ENCODE measurements at places on chromosomes 12 and 14.

DNA sequence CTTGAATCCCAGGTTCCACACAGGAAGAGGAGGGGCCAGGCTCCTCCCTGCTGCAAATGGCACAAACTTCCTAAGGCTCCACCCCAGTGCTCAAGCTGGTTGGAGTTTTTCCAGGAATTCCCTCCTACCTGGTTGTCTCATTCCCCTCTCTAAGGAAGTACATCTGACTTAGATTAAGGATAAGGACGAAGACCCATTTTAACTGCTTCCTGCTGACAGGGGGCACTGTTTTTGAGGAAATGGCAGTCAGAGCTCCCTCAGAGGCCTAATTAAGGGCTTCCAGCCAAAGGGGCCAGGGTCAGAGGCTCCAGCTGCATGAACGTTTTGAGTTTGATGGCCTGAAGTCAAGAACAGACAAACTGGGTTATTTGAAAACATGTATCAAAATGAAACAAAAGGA, 1084.7 kb downstream of the SLC6A15 start:
- no peak for DNase-seq

DNA sequence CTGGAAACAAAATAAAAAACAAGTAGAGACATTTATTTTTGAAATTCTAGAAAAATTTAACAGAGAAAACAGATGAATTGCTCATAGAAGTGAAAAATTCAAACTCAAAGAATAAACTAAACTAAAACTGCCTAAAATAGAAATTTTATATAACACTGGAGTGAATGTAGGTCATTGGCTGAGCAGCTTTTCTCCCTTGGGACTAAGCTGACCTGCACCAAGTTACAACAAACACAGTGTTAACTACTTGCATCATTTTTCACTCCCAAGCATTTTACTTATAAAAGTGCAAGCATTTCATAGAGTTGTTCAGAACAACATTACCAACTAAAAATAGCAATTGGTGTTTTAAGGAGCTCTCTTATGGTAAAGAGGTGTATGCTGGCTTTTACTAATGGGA, 298.1 kb downstream of the MED13L start:
- no peak for DNase-seq

DNA sequence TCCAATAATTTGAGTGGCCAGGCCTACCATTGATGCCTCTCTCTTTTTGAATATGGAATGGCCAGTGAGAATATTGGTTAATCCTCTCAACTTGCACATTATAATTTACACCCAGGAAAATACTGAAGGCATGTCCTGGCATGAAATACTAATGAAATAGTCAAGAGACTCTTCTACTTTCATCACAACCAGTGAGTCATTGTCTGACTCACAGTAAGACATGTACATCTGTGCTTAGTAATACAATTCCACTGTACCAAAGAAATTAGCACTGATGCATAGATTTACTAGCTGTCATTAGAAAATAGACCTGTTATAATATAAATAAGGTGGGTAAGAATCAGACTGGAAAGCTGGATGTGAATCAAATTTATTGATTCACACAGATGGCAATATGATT, 31.6 kb downstream of the KCNC2 start:
- no peak for DNase-seq

DNA sequence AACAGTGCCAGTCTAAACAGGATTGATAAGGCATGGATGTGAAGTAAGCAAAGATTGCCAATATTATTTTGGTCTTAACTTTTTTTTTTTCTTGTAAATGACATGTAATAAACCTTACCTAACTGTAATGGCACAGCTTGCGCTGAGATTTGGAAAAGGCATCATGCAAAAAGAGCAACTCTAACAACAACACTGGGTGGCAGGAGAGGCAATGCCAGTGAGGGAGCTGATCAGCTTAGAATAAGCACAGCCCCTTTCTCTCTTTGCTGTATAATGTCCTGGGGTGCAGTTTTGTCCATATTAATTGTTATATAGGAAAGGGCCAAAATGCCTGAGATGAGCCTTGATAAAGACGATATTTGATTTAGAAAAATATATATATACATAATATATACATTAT, 1589.7 kb upstream of the FLRT2 start:
- no peak for DNase-seq

GRCh38 chr12:124954771-124955170, 34.2 kb downstream of the DHX37 start:
- no peak for DNase-seq

GRCh38 chr14:100376751-100377171, 53.6 kb downstream of the SLC25A47 start:
- no peak for DNase-seq

GRCh38 chr12:19161216-19161615, 31.7 kb downstream of the PLEKHA5 start:
- DNase-seq, result no peak

DNA sequence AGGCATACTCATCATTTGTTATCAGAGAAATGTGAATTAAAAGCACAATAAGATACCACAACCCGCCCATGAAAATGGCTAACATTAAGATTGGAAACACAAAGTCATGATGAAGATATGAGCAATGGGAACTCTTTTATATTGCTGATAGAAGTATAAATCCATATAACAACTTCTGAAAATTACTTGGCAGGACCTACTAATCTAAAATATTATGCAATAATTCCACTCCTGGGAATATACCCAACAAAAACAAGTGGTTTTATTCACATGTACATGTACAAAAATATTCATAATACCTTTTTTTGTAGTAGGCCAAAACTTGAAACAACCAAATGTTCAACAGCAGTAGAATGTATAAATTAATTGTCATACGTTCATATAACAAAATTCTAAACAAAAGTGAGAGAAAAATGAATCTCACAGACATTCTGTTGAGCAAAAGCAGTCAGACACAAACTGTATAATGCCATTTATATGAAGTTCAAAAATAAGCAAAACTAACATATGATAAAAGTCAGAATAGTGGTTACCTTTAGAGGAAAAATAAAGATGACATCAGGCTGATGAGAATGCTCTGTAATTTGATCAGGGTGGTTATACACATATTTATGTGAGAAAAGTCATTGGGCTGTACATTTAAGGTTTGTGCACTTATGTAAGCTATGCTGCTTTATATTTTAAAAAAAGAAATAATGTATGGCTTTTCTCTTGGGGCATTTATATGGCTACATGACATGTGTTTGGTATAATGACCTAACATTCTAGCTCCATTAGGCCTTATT, 309.2 kb upstream of the KITLG start:
- DNase-seq, result no peak

DNA sequence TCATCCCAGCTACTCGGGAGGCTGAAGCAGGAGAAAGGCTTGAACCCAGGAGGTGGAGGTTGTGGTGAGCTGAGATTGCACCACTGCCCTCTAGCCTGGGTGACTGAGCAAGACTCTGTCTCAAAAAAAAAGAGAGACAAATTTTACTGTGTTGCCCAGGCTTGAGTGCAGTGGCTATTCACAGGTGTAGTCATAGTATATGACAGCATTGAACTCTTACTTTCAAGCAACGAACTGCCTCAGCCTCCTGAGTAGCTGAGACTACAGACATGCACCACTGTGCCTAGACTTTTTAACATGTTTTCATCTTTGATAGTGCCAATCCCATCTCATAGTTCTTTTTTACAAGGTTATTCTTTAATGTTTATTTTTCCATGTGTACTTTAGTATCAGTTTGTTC, 13.7 kb downstream of the ARID2 start:
- no peak for DNase-seq

GRCh38 chr12:105278043-105278697, 42.2 kb upstream of the APPL2 start:
- DNase-seq, result no peak

DNA sequence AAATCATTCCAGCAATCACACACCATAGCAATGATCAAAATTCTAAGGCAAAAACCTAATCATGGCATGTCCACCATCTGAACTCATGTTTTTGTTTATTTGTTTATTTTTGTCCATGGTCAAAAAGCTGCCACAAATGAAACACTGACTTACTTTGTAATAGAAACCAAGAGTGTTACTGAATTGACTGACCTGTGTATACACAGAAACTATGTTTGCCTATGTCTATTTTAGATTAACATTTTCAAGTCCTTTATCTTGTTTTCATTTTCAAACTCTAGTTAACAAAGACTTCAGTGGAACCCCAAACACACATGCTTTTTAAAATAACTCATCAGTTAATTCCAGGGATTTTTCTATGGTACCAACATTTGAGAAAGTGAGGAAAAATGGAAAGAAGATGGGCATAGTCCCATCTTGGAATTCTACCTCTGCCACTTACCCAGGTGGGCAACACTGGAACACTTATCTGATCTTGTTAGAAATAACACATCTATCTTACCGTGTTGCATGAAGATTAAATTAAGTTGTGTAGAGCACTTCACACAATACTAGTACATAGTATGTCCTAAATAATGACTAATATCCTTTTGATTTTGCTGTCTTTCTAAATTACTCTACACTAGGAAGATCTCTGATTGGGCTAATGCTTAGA, 6.4 kb downstream of the LUM start:
- DNase-seq, result no peak

DNA sequence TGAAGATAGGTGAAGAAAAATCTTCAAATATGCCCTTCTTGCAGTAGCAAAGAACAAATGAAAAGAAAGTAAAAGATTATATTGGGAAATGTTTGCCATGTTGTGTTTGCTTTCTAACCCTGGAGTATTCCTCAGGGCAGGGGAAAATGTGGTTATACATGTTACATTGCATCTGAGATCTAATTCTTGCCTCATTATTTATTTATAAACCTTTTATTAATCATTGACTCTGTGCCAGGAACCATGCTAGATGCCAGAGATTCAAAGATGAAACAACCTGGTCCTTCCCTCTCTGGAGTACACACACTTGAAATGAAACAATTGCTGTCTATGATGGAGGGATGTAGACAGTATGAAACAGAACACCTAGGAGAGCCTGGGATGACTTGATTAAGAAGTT, 128.1 kb upstream of the HMGA2 start:
- no peak for DNase-seq

DNA sequence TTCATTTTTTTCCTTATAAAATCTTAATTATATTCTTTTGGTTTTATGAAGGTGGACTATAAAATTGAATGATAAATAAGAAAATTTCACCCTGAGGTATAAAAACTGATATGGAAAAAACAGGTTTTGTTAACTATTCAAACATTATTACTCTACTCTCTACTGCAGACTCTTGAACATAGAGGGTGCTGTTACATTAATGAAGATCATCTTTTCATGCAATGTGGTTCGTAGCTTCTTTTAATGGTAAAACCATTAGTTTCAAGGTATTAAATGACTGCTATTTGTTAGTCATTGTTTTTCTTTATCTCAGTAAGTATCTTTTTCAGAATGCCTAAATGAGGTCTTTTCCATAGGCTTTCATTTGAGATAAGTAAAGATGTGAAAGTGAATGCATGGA, 510.4 kb downstream of the SLC16A7 start:
- DNase-seq, result no peak

DNA sequence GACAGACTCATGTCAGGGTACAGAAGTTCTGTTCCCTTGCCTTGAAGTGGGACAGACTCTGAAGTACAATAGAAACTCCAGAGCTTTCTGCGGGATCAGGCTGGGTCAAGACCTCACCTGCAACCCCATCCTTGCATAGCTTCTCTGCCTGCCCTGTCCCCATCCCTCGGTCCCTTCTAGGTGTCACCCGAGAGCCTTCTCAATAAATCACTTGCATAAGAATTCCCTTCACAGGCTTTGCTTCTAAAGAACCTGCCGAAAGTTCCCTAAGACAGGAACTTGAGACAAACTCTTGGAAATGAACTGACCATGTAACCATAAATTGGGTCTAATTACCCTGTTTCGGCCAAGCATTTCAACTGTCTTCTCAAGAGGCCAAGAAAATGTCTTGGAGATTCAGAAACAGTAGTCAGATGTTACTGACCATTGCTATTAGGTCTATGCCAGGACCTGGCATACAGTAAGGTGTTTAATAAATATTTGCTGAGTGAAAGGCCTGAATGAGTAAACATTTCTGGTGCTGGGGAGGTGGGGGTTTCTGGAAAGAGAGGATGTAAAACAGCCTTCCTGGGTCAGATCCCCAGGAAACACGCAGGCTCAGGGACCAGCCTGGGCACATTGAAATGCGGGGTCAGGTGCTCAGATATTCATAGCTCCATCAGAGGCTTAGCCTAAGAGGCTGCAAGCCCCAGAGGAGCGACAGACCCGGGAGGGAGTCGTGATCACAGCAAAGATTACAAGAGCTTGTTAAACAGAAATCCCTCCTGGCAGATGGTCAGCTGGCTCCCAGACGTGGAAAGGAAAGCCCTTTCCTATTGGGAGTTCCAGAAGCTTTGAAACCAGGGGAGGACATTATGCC, 226.2 kb upstream of the LHX5 start:
- DNase-seq, result no peak

GRCh38 chr14:103576371-103577024, 13.7 kb downstream of the COA8 start:
- no peak for DNase-seq

DNA sequence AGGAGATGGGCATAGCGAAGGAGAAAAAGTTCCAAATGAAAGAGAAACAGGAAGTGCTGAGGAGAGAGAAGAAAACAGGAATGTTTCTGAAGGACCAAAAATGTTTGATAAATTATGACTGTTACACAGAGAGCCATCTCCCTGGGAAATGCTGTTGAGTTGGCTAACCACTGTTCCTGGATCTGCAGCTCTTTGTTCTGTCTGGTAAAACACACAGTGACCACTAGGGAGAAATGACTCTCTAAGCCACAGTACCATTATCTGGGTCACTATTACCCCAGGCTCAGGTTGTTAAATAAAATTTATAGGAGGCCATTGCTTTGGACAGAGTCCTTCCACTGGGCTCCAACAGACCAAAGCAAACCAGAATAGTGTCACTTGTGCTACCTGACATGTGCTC, 219.3 kb downstream of the CRADD start:
- no peak for DNase-seq

DNA sequence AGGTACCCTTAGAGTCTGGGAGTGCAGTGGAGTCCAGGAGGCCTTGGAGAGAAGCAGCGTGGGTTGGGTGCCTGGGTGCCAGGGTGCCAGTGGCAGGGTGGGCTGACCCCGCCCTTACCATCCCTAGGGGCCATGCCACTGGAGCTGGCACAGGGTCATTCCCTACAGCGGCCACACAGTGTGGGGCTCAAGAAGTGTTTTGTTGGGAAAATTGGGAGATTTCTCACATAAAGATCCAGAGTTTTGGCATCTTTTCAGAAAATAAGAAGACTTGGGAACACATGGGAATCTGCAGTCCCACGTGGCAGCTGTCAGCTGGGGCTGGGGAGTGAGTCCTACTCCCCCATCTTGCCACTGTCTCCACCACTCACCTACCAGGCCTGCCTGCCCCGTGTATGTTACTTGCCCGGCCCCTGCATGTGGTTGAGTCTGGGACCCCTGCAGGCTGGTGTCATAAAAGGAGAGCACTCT, 4.2 kb downstream of the VASH1 start:
- no peak for DNase-seq

- DNase-seq, result no peak
These were observed 28.0 kb downstream of the ITGA7 start for GRCh38 chr12:55679691-55680090.

DNA sequence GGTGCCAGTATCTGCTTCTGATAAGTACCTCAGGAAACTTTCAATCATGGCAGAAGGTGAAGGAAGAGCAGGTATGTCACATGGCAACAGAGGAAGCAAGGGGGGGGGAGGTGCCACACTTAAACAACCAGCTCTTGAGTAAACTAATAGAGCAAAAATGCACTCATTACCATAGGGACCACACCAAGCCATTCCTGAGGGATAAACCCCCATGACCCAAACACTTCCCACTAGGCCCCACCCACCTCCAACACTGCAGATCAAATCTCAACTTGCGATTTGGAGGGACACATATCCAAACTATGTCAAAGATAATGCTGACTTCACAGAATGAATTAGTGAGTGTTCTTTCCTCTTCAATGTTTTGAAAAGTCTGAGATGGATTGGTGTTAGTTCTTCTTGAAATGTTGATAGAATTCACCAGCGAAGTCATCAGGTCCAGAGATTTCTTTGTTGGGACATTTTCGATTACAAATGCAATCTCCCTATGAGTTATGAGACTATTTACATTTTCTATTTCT, 16.6 kb downstream of the TFCP2 start:
- DNase-seq, result no peak
